Occipital lobe (tissue), 3 donors: ENCODE measurements at places on chromosomes 1 and 21.

DNA sequence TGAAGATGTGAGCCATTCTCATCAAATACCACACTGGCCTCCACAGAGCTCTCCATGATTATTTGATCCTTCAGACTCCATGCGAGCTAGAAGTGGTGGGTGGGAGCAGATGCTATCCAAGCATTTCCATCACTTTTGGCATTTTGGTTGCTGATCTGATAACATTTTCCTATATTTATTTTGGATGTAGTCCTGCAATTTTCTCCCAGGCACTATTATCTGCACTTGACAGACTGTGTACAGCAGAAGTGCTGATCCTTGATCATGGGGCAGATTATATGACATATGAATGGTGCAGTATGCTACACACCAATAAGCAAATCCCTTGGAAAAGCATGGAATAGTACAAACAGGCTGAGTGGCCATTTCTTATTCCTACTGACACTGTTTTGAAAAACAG, 167.6 kb upstream of the LRRC7 start:
- no peak for DNase-seq

- no peak for DNase-seq
Observed at GRCh38 chr1:172108161-172108893, 267.0 kb downstream of the DNM3 start.

DNA sequence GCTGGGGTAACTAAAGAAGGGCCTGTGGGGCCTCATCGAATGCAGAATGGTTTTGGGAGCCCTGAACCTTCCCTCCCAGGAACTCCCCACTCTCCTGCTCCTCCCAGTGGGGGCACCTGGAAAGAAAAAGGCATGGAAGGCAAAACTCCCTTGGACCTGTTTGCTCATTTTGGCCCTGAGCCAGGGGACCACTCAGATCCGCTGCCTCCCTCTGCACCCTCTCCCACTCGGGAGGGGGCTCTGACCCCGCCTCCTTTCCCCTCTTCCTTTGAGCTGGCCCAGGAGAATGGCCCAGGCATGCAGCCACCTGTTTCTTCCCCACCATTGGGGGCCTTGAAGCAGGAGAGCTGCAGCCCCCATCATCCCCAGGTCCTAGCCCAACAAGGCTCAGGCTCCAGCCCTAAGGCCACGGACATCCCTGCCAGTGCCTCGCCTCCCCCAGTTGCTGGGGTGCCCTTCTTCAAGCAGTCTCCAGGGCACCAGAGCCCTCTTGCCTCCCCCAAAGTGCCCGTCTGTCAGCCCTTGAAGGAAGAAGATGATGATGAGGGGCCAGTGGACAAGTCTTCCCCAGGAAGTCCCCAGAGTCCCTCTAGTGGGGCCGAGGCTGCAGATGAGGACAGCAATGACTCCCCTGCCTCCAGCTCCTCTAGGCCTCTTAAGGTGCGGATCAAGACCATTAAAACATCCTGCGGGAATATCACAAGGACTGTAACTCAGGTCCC, 4.7 kb downstream of the ZNF687 start:
- no peak for DNase-seq

- peak; percentile 48 for DNase-seq
Observed at GRCh38 chr1:182617734-182618351, 13.7 kb upstream of the RGS16 start.

DNA sequence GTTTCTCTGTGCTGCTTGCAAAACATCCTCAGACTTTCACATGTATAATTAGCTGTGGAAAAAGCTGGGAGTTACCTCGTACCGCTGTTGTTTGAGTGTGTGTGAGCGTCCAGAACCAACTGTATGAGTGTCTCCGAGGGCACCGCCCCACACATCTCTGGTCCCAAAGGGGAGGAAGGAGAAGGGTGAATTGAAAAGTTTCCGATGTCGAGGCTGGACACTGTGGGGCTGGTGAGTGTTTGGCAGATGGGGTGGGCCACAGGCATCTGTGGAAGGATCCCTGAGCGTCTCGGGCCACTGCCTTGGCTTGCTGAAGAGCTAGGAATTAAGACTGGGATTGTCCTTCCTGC, 1.2 kb downstream of the ATP2B4 start:
- DNase-seq, result no peak

DNA sequence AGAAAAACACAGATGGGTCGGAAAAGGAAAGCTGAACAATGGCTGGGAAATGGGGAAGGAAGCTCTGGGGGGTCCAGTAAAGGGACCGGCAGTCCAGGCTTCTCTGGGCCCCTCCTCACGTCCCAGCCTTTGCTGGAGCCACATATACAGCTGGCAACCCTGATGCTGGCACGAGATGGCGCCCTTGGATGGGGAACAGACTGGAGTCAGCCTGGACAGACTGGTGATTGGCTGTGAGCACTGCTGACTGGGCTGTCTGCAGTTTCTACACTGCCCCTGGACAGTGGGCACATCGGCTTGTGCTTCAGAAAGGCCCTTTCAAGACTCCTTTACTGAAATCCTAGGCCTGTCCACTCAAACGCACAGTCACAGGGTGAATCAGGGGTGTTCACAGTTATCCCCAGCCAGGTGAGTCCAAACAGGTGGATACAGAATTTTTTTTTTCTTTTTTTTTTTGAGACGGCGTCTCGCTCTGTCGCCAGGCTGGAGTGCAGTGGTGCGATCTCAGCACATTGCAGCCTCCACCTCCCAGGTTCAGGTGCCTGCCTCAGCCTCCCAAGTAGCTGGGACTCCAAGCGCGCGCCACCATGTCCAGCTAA, 31.1 kb upstream of the ZBTB40 start:
- DNase-seq, result peak; percentile 18

DNA sequence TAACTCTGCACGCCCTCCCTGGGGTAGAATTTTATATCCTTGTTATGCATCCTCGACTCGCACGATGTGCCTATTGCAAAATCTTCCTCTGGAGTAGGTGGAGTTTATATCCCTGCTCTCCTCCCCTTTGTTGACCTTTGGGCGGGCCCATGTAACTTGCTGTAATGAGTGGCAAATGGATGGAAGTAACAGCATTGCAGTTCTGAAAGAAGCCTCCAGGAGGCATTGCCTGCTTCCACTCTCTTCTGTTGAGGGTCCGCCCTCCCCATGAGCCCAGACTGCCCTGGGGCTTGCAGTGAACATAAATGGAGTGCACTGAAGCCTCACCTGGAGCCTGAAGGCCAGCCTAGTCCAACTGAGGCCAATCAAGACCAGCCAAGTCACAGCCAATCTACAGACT, 62.2 kb upstream of the GRIK3 start:
- no peak for DNase-seq

GRCh38 chr1:14591600-14591999, 6.9 kb upstream of the KAZN start:
- no peak for DNase-seq

- no peak for DNase-seq
Observed at GRCh38 chr1:77542813-77543420, 139.5 kb downstream of the ZZZ3 start.

- DNase-seq, result no peak
Observed at GRCh38 chr1:45327644-45328515, 1.2 kb downstream of the HPDL start.

GRCh38 chr21:35682904-35683549, 377.3 kb downstream of the SETD4 start:
- DNase-seq, result no peak

DNA sequence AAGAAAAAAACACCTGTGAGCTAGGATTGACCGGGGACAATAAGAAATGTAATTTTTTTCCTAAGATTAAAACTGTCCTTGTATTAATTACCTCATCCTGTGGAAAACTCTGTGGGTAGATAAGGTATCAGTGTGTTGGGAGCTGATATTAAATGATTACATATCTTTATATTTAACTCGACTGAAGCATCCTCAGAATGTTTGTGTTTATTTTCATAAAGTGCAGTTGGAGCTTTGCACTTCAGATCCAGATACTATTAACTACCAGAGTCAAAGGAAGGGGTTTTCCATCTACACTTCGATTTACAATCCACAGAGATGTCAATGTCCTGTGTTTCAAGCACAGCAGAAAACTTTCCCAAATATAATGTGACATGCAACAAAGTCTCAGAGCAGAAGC, 164.5 kb downstream of the NR5A2 start:
- DNase-seq, result no peak

- DNase-seq, result peak; percentile 30
Observed at GRCh38 chr21:40847951-40848350, 993 bp upstream of the DSCAM start.

- no peak for DNase-seq
Observed at GRCh38 chr1:111747282-111747734, 8.1 kb upstream of the INKA2 start.

- DNase-seq, result no peak
Observed at GRCh38 chr1:220298470-220299205, 26.4 kb upstream of the RAB3GAP2 start.

DNA sequence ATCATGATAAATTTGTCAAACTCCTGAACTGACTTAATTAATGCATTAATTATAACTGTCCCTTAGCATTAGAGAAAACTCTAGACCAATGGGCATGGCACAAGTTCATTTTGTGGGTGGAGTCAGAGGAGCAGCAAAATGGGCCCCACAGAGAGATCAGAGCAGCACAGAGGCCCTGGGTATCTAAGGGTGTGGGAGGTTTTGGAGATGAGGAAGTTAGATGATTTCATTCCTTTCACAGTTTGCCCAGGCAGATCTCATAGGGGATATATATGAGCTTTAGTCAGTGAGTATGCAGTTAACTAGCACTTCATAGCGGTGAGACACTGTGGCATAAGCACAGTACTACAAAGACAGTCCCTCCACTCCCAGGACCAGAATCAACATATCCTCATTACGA, 117.3 kb downstream of the MAB21L3 start:
- no peak for DNase-seq
